ENCODE measurements at places on chromosomes 11 and 22. TPM values are rescaled to one million over a fixed set of nuclear protein-coding genes. Genes with fewer than 3 reads are reported as not detected.

Gene OR4X1
- not detected for total RNA-seq

Gene CD3E
- not detected for total RNA-seq

Gene PRDX5
- total RNA-seq: 390 TPM

Gene SLC5A1
- 0.24 TPM for total RNA-seq

Gene C22orf42
- not detected for total RNA-seq

Gene FAM180B
- not detected for total RNA-seq

Gene MGAT3
- 0.81 TPM for total RNA-seq

Data from A549 treated with GW870086 at 1 μM for 4 hours (cell line).